ENCODE measurements at places on chromosomes 11 and 22. TPM values are rescaled to one million over a fixed set of nuclear protein-coding genes. Genes with fewer than 3 reads are reported as not detected.

- no peak for DNase-seq
Measured at GRCh38 chr11:86446163-86446923, 71.7 kb downstream of the CCDC81 start.

- peak; percentile 21 for DNase-seq
Measured at GRCh38 chr22:33300165-33300564, 242.0 kb upstream of the SYN3 start.

Gene BRSK2
- polyA plus RNA-seq, result not detected

Gene LRRC74B
- polyA plus RNA-seq, result not detected

- no peak for DNase-seq
Measured at GRCh38 chr11:132844956-132845696, 687.2 kb downstream of the OPCML start.

Gene OTOG
- polyA plus RNA-seq, result not detected

Gene ARCN1
- 97.1 TPM for polyA plus RNA-seq

GRCh38 chr11:96219981-96220623 is 122.9 kb downstream of the MAML2 start:
- DNase-seq, result no peak

- DNase-seq, result no peak
Measured at GRCh38 chr22:30469165-30469564, 2.7 kb downstream of the SEC14L3 start.

DNA sequence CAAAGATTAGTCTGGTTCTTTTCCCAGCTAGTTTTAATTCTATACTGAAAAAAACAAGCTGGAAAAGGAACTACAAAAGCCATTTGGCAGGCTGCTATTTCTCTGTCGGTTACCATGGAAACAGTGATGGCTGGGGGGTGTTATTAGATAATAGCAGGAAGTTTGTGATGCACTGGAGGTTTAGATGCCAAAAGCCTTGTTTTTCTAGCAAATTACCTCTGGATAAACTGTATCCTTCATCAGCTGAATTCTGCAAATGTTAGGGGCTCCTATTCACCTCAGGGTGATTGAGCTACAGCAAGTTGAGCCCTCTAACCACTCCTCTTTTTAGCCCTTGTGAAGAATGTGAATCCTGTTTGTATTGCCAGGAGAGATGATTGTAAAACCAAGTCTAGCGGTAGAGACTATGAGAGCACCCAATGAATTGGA is 25.2 kb downstream of the ALKBH3 start:
- DNase-seq, result no peak

Gene MRTFA
- polyA plus RNA-seq, result 9.2 TPM

- DNase-seq, result no peak
Measured at GRCh38 chr11:34680206-34680605, 59.3 kb downstream of the EHF start.

GRCh38 chr11:15883455-15883920 is 472.9 kb downstream of the SOX6 start:
- DNase-seq, result no peak

GRCh38 chr11:76768909-76769560 is 14.1 kb upstream of the TSKU start:
- no peak for DNase-seq

DNA sequence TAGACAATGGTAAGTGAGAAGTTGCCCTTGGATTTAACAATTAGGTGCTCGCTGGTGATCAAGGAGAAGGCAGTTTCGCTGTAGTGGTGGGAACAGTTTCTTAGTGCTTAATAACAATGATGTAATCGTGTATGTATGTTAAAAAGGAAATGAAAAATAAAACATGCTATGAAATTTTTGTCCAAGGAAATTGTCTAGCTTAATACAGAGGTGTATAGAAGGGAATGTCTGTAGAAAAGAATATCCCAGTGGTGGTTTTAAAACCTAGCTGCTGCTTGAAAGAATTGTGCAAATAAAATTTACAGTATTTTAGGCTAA is 53.1 kb downstream of the SWAP70 start:
- no peak for DNase-seq

GRCh38 chr11:128424271-128424711 is 163.1 kb downstream of the ETS1 start:
- DNase-seq, result no peak

Gene DEUP1
- polyA plus RNA-seq, result not detected

GRCh38 chr11:70661761-70662501 is 263.6 kb downstream of the CTTN start:
- DNase-seq, result no peak

DNA sequence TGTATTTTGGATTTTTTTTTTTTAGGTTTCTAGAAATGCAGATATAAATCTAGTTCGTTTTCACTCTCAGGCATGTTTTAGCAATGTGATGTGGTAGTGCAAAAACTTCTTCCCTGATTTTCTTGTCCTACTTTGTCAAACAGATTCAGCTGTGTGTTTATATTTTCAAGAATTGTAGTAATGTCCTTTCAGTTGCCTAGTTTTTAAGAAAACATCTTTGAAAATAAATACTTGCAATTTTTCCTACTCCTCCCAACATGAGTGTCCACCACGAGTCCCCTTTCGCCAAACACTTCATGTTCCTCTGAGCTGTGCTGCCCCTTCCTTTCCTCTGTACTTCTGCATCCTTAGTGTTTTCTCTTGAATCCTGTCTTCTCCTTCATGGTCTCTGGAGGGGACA is 686.9 kb downstream of the NTM start:
- DNase-seq, result no peak

DNA sequence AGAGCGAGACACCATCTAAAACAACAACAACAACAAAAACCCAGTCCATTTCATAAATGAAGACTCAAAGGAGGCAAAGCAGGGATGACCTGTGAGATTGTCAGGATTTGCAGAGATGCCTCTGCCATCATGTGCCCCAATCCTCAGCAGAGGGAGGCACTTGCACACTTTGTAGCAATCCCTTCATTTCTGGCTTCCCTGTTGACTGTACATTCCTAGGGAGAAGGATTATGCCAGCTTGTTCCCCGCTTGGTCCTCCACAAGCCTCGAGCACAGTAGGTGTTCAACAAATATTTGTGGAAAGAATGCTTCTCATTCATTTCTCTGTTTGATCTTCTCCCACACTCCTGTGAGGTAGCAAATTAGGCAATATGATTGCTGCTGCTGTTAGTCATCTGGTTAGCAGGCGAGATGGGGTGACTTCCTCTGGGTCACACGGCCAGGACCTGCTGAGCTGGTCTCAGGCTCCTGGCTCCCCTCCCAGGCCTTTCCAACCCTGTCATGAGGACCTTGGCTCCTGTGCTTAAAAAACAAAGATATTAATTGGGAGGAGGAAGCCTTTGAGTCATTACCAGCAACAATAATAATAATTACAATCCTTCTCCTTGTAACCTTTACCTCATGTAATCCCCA is 34.1 kb downstream of the LIF start:
- DNase-seq, result no peak
